ENCODE measurements at places on chromosomes 7 and 10.

DNA sequence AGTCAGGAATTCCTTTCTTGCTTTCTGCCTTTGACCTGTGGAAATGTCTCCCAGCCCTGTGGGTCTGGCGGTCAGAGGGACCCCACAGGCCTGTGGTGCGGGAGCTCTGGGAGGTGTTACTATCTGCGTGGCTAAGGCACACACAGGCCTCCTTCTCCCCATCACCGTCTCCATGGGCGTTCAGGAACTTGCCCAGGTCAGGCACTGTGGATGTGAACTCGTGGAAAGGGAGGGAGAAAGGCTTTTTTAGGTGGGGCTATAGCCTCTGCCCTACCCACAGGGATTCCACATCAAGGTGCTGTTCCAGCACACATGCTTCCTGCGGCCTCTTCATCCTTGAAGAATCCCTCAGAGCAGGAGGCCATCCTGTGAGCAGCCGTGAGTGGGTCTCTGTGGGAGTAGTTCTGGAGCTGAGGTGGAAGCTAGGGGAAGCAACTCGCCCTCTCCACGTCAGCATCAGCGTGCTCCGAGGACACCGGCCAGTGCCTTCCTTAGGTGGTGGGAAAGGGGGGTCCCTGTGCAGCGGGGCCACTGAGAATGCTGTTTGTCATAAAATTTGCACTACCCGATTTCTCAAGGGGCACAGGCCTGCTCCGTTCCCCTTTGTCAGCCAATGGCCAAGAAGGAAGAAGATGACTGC, 7.5 kb upstream of the ATP6V0E2 start:
- DNase-seq: no peak

GRCh38 chr10:1195828-1196227, 139.6 kb downstream of the WDR37 start:
- DNase-seq: no peak

GRCh38 chr7:51706851-51707250, 390.2 kb upstream of the COBL start:
- DNase-seq: no peak

- DNase-seq: no peak
Measured at GRCh38 chr10:128792426-128793140, 666.4 kb upstream of the MKI67 start.

DNA sequence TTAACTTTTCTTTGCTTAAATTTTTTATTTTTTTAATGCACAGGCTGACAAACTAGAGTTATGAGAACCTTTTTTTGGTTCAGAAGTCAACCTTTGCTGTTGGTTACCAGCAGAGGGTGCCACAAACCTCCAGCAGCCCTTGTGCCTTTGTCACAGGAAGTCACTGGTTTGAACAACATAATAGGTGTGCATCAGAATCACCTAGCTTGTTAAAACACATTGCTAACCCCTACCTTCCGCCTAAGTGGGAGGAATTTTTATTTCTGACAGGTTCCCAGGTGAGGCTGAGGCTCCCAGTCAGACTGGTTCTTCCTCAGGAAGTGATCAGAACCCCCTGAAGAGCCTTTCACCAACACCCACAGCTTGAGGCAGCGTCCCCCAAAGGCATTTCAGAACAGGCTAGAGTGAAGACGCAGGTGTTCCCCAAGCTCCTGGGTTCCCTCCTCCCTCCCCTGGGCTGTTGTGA, 22.6 kb upstream of the VDAC2 start:
- no peak for DNase-seq

DNA sequence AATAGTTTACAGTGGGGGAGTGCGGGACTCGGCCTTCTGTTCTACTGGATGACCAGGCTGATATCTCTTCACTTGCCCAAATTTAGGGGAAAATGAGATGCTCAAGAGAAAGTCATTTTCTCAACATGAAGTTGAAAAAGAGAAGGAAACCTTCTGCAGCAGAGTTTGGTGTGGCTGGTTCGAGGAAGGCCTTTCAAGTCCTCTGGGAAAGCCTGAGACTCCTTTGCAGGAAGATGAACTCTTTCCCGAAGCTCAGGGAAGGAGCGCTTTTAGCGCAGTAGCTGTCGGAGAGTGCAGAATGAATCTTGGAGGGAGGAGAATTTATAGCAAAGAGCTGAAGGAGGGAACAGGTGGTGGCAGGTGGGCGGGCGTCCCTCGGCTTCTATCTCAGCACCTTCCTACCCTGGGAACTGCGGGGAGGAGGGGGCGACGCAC, at the start of gene ATOH7:
ATOH7 (minus strand) TSS at position 297 of the 435 bp plus-strand sequence. CDS start 436 bp downstream, outside the sequence.
- no peak for DNase-seq

DNA sequence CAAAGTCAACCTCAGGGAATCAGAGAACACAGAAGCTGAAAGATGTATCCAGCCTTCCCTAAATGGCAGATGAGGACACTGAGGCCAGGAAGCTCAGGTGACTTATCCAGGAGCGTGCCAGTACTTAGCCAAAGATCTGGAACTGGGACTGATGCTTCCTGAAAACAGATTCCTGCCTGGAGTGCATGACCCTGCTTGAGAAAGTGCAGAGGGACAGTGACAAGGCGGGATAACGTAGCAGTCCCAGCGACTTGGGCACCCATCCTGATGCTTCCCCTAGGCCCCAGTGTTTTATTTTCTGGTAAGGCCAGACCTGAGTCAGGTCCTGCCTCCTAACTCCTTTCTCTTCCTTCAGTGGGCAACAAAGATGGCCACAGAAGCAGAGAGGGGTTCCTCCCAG, 48.6 kb downstream of the KIAA1217 start:
- no peak for DNase-seq

Measured in ascending aorta (tissue), 2 donors.